ENCODE measurements at places on chromosomes 13 and 19.

GRCh38 chr19:40510526-40511115 is 43.8 kb downstream of the SPTBN4 start:
- DNase-seq, result peak; percentile 84

DNA sequence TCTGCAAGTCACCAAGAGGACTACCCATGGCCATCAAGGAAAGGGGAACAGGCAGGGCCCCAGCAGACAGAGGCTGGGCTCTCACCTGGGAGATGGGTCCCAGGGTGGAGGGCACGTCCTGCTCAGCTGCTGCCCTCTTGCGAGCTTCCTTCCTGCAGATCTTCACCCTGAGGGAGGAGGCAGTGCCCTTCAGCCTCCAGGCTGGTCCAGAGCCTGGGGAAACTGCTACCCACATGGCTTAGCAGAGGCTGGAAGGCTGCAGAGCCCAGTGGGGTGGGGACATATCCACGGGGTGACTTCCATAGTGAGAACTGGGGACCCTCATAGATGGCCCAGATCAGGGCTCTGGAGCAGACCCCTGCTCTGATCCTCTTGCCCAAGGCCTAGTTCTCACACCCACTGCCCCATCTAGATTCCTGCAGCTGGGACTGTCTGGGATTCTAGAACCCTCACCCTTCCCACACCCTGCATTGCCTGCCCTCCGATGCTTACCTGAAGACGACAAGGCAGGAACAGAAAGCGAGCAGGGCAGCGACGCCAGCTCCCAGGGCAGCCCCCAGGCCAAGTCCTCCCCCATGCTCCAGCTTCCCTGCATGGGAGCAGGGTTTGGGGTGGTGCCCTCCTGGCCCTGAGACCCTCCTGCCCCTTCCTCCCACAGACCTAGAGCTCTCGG is 9.0 kb downstream of the SIGLEC11 start:
- DNase-seq, result no peak

DNA sequence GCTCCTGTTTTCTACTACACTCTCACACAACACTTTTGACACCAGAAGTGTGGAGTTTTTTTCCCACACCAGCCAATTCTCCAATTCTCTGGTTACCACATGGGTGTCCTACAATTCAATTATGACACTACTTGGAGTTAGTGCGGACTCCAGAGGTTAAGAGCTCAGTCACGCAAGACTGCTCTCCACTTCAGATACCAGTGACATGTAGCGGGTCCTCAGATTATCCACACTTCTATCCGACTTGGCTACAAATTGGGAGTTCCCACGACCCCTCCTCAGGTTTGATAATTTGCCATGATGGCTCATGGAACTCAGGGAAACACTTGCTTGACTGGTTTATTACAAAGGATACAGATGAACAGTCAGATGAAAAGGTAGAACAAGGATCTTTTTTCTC is 32.9 kb downstream of the PAN3 start:
- no peak for DNase-seq

DNA sequence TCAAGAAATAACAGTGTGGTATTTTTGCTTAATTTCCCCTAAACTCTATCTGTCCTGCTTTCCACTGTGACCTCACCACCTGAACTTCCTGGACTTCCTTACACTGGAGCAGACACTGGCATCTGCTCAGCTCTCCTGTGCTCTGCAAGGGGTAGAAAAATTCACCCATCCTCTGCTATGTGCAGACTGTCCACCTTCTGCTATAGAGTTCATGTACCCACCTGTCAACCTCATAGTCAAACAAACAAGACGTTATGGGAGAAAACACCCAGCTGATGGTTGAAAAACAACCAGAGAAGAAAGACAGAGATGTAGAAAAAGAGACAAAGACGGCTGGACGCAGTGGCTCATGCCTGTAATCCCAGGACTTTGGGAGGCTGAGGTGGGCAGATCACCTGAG is 12.2 kb downstream of the LAIR1 start:
- DNase-seq, result no peak

DNA sequence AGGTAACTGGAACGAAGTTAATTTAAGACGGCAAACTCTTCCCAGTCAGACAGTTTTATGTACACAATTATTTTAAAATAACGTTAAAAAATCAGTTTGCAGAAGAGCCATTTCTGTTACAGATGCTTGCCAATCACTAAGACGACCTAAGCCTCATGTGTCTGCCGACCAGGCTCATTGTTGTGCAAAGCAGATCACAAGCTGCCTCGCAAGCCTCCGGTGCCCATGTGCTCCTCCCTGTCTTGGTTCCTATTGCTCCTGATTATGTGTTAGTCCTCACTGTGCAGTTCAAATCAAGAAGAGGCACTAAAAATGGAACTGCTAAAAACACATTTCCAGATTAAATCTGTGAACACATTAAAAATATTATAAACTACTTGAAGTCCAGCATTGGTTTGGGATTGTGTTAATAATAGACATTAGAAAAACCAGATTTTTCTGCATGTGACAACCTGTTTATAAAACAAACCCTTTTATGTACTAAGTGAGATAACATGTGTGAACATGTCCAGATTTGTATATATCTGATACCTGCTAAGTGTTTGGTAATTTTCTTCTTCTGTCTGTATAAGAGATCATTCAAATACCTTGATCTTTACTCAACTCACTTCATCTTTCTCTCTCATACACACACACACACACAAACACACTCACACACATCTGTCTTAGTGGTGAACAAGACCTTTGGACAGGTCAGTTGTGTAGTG is 81.9 kb upstream of the SLC15A1 start:
- DNase-seq, result no peak

- DNase-seq, result no peak
These were observed 40.2 kb upstream of the NPAS1 start for GRCh38 chr19:46979126-46980105.

DNA sequence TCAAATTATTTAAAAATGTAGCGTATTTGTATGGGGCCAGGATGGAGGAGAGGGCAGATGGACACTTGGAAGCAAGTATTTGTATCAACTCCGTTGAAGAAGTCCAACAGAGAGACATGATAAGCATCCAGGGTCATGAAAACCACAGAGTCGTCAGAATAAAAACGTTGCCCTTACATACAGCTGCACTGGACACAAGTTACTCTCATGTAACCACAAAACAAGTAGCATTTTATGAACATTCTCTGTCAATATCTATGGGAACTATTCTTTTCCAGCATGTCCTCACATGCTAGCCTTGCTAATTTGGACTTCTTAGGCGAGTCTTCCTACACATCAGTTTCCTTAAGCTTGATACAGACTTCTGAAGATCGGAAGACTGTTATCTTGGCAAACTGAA is 35.0 kb downstream of the EFNB2 start:
- DNase-seq, result no peak

- DNase-seq, result no peak
These were observed 492.6 kb downstream of the RFC3 start for GRCh38 chr13:34310539-34310938.

DNA sequence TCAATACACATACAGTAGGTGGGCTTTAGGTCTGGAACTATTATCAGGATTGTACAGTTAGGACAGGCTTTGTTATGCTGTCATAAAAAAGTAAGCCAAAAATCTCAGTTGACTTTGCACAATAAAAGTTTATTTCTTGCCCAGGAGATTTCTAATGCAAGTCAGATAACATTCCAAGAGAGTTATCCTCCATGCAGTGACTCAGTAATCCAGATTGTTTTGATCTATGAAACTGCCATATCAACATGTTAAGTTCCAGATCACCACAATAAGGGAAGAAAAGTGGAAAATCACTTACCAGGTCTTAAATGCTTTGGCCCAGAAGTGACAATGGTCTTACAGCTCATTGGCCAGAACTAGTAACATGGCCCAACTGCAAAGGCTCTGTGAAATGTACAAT is 636.2 kb upstream of the KLF12 start:
- no peak for DNase-seq

DNA sequence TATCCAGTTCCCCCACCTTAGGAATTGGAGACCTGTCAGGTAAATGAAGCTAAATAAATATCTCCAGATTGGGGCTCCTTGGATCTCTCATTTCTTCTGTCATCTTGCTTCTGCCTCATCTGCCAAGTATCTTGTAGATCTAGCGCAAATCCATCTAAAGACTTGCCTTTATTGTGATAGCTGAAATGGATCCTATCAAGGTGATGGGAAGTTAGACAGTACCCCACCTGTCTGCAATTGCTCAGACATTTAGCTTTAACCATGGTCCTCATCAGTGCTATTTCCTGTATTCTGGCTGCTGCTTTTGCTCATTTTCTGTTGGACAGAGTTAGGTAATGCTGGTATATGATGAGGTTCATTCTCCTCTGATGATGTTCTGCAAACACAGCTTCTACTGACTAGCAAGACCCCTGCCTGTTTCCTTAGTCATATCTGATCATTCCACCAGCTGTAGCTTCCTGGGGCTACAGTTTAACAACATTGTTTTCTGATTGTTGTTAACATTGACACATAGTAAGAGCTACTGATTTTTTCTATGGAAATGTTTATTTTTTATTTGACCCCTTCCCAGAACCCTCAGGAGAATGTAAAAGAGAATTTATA is 340.0 kb downstream of the DCT start:
- DNase-seq, result no peak

DNA sequence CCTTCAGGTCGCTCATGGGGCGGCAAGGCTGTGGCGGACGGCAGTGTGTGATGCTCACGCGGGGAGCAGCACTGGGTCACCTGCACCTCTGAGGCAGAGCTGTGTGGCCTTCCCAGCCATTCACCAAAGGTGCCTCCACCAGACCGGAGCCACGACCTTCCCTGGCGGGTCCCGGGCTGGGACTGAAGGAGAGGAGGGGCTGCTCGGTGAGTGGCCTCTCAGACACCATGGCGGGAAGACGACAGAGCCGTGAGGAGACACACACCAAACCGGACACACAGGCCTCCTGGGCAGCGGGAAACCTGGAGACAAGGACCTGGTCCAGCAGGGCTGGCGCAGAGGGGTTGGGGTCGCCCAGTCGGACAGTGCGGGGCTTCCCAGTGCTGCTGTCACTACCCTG is 7.5 kb downstream of the MCF2L start:
- DNase-seq, result no peak

- no peak for DNase-seq
These were observed 73.4 kb upstream of the POMP start for GRCh38 chr13:28585561-28585960.

- DNase-seq, result no peak
These were observed 11.3 kb upstream of the IGSF23 start for GRCh38 chr19:44602081-44602480.

DNA sequence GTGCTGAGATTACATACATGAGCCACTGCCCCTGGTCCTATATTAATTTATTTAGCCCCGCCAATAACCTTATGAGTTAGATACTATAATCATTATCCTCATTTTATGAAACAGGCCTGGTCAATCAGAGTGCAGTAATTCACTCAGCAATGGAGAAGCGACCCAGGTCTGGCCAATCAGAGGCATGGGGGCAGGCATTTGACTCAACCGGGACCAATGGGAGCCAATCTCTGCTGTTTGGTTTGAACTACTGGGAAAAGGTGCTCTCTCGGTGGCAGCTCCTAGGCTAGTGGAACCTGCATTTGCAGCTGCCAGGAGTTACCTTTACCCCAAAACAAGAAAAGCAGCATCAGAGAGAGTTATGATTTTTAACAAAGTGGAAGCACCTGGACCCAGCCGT is 6.6 kb downstream of the SIRT2 start:
- DNase-seq, result no peak

GRCh38 chr19:35093941-35094647 is 21.5 kb upstream of the FXYD3 start:
- no peak for DNase-seq

DNA sequence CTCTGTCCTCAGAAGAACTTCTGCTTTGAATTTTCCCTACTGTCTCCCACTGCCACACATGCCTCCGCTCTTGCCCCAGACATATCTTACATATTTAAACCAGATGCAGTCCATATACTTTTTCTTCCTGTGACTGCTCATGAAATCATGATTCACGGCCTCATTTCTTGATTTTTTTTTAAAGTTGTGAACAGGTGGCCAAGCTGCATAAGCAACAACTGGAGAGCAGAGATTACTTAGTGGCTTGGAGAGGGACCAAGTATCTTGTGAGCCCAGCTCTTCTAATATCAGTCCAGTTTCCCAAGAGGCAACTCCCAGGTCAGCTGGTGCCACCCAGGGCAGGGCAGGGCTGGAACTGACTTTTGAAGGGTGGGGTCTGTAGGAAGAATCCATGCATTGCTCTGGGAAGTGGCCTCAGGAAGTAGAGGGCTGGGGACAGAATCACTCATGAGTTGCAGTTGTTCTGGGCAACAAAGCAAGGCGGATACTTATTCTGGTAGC is 152.4 kb downstream of the LMO7 start:
- DNase-seq, result peak; percentile 80

DNA sequence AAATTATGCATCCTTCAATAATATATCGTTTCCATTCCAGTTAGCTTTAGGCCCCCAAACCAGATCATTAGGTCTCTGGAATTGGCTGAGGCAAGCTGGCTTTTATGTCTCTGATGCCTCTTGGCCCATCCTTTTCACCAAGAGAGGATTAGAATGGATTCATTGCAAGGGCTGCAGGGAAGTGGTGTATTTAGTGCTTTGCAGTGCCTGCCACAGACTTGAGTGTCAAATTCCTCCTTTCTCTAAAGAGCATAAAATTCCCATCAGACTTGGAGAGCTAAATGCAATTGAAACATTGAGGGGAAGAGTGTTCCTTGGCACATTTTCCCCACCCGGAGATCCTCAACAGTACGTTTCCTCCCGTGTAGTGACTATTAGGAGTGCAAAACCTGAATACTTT is 302.6 kb downstream of the ATP8A2 start:
- DNase-seq, result no peak

GRCh38 chr13:30030141-30030750 is 179.8 kb upstream of the UBL3 start:
- DNase-seq, result no peak

- DNase-seq, result no peak
These were observed 10.2 kb downstream of the DHRS12 start for GRCh38 chr13:51793570-51794271.

DNA sequence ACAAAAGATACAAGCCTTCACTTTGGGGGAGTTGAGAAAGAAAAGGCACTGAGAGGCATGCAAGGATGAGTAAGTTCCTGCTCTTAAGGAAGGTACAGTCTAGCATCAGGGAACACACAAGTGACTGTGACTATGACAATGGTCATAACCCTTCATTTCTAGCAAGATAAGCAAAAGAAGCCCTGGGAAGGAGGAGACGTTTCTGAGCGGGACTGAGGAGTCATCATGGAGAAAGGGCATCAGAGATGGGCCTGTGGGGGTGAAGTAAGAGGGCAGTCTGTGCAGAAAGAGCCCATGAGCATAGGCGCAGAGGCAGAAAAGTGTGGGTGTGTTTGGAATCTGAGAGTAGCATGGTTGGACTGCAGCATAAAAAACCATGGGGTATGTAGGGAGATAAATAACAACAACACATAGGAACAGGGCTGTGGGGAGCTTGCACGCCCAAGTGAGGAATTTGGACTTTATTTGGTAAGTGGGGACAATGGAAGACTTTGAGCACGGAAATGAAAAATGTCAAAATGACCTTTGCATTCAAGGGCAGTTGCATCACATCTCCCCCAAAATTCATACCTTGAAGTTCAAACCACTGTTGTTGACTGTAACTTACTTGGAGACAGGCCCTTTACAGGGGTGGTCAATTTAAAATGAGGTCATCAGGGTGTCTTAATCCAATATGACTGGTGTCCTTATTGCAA is 86.7 kb downstream of the MBNL2 start:
- DNase-seq, result peak; percentile 29

All from HS-27A (cell line).